ENCODE measurements at places on chromosomes 12 and 14. TPM values are rescaled to one million over a fixed set of nuclear protein-coding genes. Genes with fewer than 3 reads are reported as not detected.

SUSD6 gene
- polyA plus RNA-seq, result 8.5 TPM

ZFYVE1 gene
- 23.6 TPM for polyA plus RNA-seq

GRCh38 chr12:52813885-52814709 lies at the start of gene KRT4:
KRT4 (minus strand) TSS chr12:52814116; CDS start chr12:52814058, 58 bp downstream.
- DNase-seq, result no peak

DNA sequence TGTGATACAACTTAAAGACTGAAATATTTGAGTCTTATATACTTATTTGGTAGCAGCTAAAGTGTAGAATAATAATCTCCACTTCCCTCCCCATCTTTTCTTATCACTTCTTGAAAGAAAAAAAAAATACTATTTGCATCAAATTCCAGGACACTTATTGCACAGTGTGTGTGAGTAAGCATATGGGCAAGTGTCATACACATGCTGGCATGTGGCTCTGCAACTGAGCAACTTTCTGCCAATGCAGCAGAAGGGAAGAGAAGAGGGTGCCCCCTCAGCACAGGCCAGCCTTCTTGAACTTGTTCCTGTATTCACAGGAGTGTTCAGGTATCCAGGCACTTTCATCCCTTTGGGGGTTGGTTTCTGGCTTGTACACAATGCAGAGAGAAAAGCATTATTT lies 145.8 kb downstream of the CPNE8 start:
- no peak for DNase-seq

- no peak for DNase-seq
Observed at GRCh38 chr12:118682656-118683055, 298.7 kb upstream of the SRRM4 start.

DNA sequence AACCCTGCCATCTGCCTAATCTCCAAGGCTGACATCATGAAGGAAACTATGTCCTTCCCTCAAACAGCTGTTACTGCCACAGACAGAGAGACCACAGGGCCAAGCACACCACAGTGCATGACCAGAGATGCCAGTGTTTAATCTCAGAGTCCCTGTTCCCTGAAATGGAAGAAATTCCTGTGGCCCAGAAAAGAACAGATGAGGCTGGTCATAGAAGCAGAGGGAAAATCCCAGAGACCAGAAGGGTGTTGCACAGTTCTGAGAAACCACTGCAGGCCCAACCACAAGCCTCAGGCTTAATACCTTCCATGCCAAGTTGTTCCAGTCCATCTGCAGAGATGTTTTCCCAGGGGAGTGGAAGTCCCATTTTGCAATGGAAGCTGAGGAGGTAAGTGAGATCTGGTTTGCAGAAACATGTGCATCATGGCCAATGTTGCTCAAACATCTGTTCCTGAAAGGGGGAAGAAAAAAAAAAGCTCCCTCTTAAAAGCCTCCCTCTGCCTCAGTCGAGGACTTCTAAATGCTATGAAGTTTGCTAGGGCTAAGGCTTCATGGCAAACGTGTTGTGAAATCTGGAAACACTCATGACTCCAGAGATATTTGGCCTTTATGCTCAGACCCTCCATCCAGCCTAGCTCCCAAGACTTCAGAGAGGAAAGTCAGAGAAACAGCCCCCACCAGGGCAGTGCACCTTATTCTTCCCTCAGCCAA lies 98.6 kb downstream of the SCARB1 start:
- DNase-seq, result no peak
